ENCODE measurements at places on chromosomes 12 and 14. TPM values are rescaled to one million over a fixed set of nuclear protein-coding genes. Genes with fewer than 3 reads are reported as not detected.

DNA sequence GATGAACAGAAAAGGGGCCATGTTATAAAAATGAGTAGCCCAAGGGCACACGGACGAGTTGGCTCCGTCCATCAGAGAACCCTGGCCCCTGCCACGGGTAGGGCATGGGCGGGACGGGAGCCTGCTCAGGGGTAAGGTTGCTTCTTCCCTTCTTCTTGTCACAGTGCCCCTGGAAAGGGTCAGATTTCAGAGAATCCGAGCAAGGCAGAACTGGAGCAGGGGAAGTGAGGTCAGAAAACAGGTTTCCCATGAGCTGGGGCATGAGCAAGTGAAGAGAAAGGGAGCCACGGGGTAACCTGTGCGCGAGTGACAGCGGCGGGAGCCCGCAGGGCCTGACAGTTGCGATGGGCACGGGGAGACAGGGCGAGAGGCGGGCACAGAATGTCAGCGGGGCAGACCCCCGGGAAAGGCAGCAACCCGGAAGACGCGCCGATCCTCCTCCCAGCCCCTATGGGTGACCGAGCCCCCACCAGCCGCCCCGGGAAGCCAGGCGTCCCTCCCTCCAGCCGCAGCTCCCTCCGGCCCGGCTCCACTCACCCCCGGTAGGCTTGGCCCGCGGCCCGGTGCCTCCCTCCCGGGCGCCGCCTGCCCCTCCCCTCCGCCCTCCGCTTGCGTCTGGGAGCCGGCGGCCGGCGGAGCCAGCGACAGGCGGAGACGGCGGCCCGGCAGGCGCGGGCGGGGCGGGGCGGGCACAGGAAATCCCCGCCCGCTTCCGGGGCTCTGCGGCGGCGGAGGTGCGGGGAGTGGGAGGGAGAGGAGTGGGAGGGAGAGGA is at the start of gene ZNF641:
Gene ZNF641, minus strand, starts transcription at position 671 of the 773 bp plus-strand sequence. CDS start 2,829 bp downstream, outside the sequence.
- peak; percentile 49 for DNase-seq

- DNase-seq = peak; percentile 85
These were observed 239.7 kb upstream of the PPFIA2 start for GRCh38 chr12:81998761-81999378.

DNA sequence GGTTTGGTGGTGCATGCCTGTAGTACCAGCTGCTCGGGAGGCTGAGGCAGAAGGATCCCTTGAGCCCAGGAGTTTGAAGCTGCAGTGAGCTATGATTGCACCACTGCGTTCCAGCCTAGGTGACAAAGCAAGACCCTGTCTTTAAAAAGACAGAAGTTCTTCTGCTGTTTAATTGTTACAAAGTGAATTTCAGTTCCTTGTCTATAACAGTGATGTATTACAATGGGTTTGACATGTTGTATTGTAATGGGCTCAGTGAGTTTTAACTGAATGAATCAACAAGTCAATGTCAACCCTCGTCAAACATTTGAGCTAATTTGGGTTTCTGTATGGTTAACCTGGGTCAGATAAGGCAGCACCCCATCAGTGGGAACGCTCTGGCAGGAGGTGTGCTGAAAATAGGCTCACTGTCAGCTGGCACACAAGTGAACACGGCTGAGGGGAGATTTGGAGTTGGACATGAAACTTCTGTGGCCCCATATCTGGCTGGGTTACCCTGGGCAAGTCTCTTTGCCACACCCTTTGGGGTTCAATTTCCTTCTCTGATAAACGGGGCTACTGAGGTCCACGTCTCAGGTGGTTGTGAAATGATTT is 14.0 kb upstream of the TRPV4 start:
- no peak for DNase-seq

DNA sequence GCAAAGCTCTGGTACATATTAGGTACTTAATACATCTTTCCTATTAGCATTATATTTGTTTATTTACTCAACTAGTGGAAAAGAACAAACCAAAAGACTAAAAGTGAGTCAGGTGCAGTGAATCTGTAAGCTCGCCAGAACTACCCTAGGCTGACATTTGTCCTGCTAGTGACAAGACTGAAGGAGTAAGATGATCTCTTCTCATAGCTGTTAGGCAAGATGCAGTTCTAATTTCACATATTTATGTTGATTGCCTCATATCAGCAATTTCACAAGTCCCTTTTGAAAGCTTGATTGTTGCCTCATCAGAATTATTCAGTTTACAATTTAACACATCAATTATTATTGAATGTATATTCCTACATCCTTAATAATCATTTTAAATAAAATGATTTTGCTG is 293.0 kb upstream of the NAV3 start:
- no peak for DNase-seq

DNA sequence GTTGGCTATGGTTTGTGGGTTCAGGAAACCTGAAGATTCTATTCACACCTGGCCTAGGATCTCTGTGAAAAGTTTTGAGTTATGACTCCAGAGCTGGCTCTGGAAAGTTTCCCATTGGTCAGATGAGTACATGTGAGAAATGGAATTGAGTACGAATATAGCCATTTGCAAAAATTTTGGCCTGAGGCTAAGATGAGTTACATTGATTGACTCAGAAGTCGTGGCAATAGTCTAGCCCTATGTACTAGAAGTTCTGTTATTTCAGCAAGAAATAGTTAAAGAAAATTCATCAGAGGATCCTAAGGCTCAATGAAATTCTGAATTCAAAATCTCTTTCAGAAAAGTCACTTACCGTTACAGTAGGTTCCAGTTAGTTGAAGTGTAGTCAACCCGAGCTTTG is 109.9 kb downstream of the PTCSC3 start:
- no peak for DNase-seq

The LRTM2 gene
- total RNA-seq = not detected

The KRT86 gene
- not detected for total RNA-seq

The SELPLG gene
- total RNA-seq = 1.5 TPM

The GLS2 gene
- not detected for total RNA-seq

Data from fibroblast of the aortic adventitia (primary cell).